ENCODE measurements at places on chromosomes 7 and 10. TPM values are rescaled to one million over a fixed set of nuclear protein-coding genes. Genes with fewer than 3 reads are reported as not detected.

DNA sequence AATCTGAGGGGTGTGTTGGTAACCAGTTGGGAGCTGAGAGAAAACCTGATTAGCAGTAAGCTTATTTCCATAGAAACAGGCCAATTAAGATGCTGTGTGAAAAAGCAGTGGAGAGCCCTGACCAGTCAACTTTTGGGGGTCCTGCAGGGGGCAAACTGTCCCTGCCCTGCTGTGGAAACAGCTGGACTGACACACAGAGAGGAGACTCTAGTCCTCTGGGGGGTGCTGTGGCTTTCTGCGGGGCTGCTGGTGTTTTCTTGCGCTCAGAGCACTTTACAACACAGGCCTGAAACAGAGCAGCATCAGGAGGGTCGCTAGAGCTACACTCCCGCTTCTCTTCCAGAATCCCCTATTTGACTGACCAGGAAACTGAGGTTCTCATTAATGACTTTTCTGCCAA, 546.9 kb upstream of the GALNT17 start:
- DNase-seq, result peak; percentile 69

DNA sequence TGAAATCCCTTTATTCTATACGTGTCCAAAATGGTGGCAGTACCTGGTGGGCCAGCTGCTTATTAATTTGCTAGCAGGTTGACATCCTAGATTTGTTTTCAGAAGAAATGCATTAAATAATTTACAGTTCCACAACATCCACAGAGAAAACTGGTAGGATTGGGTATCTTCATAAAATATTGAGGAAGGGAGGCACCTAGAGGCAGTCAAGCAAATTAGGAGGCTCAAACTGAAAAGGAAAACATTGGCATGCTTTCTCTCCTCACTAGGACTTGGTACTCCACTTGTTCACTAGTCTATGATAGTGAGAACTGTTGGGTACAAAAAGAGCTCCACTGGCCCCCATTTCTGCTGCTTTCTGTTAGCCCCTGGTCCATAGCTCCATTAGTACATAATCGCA, 18.3 kb upstream of the LRGUK start:
- no peak for DNase-seq

DNA sequence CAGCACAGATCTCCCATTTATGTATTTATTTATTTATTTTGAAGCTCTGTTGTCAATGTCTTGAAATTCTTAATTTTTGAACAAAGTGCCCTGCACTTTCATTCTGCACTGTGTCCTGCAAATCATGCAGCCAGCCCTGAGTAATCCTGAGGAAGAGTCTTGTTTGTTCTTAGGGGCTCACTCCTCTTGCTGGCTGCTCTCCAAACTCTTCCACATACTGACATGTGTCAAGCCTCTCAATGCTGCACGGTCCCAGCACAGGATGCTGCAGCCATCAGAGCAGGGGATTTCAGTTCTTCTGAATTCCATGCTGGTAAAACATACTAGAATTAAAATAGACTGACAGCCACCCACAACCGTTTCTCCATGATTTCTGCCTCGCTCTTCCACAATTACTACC, 207.2 kb downstream of the PARD3 start:
- DNase-seq, result no peak

DNA sequence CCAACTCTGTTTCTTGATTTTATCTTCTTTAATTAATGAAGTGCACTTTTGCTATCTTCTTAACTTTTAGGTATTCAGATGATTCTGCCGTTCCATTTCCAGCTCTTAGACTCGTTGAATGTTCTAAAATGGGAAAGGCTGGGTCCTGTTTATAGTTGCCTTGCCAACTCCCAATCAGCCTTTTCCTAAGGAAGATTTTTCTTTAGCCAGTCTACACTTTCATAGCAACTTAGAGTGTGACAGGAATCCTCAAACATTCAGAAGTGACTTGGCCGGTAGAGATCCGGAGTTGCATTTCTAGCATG, 23.0 kb upstream of the TRIL start:
- DNase-seq, result no peak

GRCh38 chr7:116206141-116206540, 4.2 kb upstream of the TES start:
- no peak for DNase-seq

DNA sequence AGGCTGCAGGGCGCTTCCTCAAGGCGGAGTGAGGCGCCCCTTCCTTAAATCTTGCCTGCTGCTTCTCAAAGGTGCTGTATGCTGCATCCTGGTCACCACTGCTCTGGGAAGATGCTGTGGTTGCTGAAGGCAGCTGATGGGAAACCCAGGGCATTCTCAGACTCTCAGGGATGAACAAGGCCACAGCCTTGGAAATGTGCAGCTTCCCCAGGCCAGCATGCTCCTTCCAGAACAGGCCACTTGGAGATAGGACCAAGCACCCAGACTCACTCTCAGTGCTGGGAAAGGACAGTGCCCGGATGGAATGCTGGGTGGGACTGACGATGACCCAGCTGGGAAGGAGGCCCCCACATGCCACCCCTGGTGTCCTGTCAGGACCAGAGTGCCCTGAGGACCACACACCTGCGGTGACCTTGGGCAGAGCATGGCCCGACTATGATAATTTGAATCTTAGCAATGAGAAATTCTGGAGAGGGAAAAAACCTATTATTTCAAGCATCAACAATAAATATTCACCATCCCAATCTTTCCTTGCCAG, 235.5 kb downstream of the TNS3 start:
- no peak for DNase-seq

DNA sequence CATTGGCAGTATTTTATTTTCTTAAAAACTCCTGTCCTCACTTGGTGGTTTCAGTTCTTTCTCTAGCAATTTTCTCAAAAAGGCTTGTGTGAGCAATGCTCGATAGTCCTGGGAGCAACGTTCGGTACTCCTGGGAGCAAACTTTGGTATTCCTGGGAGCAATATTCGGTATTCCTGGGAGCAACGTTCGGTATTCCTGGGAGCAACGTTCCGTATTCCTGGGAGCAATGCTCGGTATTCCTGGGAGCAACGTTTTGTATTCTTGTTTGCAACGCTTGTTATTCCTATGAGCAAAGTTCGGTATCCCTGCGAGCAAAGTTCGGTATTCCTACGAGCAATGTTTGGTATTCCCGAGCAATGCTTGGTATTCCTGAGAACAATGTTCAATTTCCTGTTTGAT, 362.0 kb upstream of the ADARB2 start:
- no peak for DNase-seq

The HABP2 gene
- not detected for polyA plus RNA-seq

The DRGX gene
- not detected for polyA plus RNA-seq

The NYAP1 gene
- polyA plus RNA-seq, result 1.9 TPM

The CLRN3 gene
- polyA plus RNA-seq, result not detected

The PRSS1 gene
- 0.20 TPM for polyA plus RNA-seq

Measured in H1 (cell line).